Activated CD4-positive, alpha-beta T cell treated with anti-CD3 and anti-CD28 coated beads, Interleukin-2, amount 10 ng/mL, durations not matched to agents 24 days and 14 days (primary cell): ENCODE measurements at places on chromosomes 7 and 10. TPM values are rescaled to one million over a fixed set of nuclear protein-coding genes. Genes with fewer than 3 reads are reported as not detected.

- no peak for DNase-seq
Observed at GRCh38 chr10:83603708-83604107, 535.6 kb upstream of the GHITM start.

- DNase-seq = peak; percentile 51
Observed at GRCh38 chr10:91335147-91335546, 75.0 kb upstream of the HECTD2 start.

DNA sequence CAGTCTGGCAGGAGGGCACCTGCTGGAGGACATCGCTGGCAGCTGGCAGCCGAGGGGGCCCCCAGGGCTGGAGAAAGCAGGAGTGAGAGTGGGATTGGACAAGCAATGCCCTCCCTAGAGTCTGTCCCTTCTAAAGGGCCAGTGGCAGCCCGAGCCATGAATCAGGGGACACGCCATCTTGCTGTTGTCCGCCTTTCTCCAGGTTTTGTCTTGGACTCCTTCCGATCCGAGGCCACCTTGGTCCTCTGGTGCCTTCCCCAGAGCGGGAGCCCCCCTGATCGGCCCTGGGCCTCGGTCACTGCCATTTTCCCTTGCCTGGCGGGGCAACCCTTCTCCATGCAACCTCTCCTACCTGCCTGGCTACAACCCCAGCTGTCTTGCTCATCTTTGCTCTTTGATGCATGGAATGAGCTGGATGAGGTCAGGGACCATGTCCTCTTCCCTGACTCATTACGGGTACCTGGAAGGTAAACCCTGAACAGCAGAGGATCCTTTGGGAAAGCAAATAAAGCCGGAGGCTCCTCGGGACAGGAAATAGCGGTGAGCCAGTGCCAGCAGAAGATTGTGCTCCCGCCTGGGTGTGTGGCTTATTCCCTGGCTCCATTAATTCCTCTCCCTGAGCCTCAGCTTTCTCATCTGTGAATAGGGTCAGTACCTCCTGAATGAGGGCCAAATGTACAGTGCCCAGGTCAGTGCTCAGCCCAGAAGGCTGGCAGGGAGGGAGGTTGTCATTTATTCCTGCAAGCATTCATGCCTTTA, 112.0 kb downstream of the GRK5 start:
- no peak for DNase-seq

GRCh38 chr7:1855725-1856160, 185.7 kb downstream of the ELFN1 start:
- DNase-seq = no peak

- no peak for DNase-seq
Observed at GRCh38 chr7:76310102-76310957, 7.9 kb downstream of the HSPB1 start.

- DNase-seq = no peak
Observed at GRCh38 chr7:130334274-130334673, 10.3 kb upstream of the CPA5 start.

Gene MMP21
- total RNA-seq = 0.14 TPM in 1 of 2 replicates, not detected in the other

Gene CYTH3
- 0.65 and 1.3 TPM in 2 replicates for total RNA-seq

Gene ITIH2
- not detected in 2 replicates for total RNA-seq

Gene PYROXD2
- total RNA-seq = 2.3 and 4.3 TPM in 2 replicates

DNA sequence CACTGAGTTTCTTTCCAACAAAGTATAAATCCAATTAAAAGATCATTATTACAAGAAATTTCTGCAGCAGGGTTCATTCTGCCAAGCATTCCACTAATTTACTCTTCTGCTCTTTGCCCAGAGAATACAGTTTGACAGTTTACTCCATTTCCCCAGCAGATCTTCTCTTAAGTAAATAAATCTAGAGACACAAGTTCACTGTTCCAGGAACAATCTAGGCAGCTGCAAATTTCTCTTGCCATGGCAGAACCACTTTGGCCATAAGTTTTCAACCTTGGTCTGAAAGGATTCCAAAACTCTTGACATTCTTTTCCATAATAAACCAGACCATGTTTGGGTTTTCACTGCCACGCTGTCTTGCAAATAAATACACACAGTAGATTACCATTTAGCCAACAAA, 11.5 kb downstream of the RGS10 start:
- no peak for DNase-seq

DNA sequence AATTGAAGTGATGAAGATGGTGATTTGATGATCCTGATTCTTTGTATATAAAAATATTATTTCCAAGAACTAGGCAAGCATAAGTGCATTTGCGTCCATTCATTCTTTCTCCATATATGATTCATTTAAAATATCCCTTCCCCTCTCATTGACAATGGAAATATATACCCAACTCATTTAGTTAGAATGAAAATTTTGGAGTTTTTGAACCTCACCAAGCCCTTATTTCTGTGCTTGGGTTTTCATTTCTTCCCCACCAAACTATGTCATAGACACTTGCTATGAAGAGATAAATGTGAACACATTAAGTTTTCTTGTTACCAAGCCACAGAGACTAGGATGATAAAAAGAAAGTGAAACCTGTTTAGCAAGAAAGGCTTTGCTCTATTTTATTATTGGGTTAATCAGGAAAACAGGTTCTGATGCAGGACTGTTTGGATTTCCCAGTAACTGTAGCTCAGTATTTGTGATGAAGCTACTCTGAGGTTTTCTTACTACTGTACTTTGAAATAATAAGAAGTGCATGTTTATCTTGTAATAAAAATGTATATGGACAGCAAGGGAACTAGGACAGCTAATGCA, 68.3 kb downstream of the ITGB1 start:
- no peak for DNase-seq

GRCh38 chr10:4943821-4944220, 19.4 kb upstream of the AKR1C1 start:
- no peak for DNase-seq

DNA sequence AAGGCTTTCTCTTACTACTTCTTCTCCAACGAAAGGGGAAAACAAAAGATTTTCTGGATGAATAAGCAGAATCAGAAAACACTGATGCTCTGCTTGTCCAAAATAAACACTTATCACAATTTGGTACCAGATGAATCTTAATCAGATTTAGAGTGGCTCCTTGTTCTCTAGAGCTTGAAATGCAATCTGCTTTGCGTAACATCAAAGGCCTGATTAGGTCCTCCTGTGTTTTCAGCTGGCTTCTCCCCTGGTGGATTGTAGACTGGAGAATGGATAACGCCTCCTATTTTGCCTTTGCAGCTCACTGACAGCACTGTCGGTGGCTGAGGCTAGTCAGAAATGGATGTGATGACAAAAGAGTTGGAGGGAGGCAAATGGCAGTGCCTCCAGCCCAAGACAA, 91.2 kb downstream of the FAM13C start:
- DNase-seq = no peak

Gene MALSU1
- total RNA-seq = 92.8 and 98.8 TPM in 2 replicates
